ENCODE measurements at places on chromosomes 6 and 20.
A peak's percentile ranks its signal among the peaks of the same experiment; 100 is the strongest.

GRCh38 chr6:54440549-54440948 lies 132.3 kb downstream of the TINAG start:
- no peak for DNase-seq

DNA sequence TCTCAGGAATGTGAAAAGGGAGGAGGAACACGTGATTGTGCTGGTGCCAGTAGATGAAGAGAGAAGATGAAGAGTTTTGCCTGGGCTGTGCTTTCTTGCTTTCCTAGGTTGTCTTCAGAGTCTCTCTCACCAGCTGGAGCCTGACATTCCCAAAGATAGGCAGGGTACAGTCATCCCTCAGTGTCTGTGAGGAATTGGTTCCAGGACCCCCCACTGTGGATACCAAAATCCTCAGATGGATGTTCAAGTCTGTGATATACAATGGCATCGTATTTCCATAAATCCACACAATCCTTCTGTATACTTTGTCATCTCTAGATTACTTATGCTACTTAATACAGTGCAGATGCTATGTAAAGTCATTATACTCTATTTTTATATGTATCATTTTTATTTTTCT lies 113.5 kb downstream of the SAMD5 start:
- DNase-seq = no peak

GRCh38 chr6:56607111-56607752 lies 35.5 kb downstream of the DST start:
- DNase-seq = no peak

GRCh38 chr20:47727909-47728361 lies 57.3 kb downstream of the SULF2 start:
- no peak for DNase-seq

- peak; percentile 44 for DNase-seq
These were observed 98.1 kb downstream of the HIVEP2 start for GRCh38 chr6:142846883-142847287.

DNA sequence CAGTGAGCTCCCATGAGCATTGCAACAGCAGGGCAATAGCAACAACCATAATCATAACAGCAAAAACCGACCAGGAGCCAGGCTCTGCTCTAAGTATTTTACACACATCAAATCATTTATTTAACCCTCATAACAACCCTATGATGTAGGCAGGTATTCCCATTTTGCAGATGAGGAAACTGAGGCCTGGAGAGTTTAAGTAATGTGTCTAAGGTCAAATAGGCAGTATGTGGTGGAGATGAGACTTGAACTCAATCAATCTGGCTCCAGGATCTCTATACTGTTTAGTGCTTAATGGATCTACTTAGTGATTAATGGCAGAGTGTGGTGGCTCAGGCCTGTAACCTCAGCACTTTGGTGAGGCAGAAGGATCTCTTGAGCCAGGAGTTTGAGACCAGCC lies 3.4 kb downstream of the TMEM151B start:
- no peak for DNase-seq

GRCh38 chr6:23282252-23283021 lies 713.1 kb downstream of the HDGFL1 start:
- no peak for DNase-seq

DNA sequence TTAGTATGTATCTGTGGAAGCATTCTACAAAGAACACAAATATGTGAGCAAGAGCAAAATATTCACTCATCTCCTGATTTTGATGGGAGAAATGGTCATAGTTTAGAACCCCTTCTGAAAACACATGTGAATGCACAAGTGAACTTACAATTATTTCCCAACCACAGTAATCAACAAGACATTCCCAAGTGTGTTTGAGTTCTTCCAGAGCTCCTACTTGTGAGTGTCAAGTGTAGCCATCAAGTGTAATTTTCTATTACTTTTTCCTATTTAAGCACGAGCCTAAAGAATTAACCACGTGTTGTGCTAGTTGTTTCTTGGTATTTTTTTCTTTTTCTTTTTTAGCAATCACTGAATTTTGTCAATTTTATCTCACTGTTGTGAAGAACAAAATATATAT lies 402.3 kb downstream of the NKAIN2 start:
- DNase-seq = no peak

DNA sequence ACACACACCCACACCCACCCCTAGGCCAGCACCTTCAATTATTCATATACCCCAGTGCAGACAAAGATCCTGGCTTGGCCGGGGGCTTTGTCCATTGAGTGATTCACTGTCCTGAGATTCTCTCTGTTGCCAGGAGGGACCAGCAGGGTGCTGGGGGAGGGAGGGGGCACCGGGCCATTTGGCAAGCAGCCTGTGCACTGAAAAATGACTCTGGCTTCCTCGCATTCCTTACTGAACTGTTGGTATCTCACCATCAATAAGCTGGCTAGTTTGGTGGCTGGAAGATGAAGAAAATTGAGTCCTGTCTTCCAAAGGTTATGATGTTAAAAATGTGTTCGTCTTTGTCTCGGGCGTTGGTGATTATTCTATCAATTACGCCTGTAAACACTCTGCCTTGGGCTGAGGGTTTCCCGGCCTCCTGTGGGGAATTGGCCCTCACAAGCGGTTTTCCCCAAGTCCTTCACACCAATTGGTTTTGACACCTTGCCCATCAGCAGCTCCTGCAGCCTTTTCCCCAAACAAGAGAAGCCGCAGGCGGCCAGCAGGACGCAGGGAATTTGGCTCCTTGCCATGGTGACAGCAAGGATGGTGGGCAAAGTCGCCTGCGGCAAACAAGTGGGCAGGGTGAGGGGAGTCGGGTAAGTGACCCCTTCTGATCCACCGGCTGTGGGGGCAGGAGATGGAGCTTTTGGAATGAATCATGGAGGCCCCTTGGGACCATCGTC lies 4.9 kb downstream of the VSTM2L start:
- peak; percentile 75 for DNase-seq

DNA sequence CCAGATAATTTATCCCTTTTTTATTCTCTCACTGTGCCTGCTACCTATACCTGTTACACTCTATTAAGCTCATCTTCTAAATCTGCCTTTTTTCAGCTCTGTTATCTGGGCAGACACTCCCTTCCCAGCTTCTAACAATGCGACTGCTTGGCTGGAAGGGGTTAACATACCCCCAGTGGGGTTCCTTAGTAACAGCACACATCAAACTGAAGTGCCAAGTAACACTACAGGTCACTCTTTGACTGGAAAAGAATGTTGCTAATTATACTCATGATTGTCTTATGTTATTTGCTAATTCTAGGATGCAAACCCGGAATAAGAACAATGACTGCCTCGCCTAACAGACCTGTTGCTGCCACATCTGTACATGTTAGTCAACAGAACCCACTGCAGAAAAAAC lies 203.5 kb downstream of the EPM2A start:
- no peak for DNase-seq

Data from RWPE1 (cell line).